ENCODE measurements at places on chromosomes 4 and X. TPM values are rescaled to one million over a fixed set of nuclear protein-coding genes. Genes with fewer than 3 reads are reported as not detected.

DNA sequence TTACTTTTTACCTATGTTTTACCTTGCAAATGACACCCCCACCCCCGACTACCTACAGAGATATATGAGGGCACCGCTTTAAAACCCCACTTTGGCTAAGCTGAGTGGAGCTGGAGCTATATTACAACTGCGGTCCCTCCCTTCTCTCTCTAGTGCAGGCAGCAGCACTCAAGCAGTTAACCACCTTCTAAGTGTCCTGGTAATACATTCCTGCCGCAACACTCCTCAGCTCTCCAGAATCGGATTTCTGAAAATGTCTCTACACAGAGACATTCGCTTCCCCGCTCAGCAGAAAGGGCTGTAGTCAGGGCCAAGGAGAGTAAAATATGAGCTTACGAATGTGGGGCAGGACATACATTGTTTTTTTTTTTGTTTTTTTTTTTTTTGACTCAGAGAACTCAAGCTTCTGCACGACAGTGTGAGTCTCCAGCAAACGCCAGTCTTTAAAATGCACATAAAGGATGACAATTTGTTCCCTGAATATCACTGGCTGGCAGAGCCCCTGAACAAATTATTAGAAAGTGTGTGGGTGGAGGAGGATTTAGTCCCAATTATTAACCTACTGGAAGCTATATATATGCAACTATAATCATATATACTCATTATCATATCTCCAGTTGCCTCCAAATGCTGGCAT is 287.0 kb upstream of the TET2 start:
- peak; percentile 7 for DNase-seq

DNA sequence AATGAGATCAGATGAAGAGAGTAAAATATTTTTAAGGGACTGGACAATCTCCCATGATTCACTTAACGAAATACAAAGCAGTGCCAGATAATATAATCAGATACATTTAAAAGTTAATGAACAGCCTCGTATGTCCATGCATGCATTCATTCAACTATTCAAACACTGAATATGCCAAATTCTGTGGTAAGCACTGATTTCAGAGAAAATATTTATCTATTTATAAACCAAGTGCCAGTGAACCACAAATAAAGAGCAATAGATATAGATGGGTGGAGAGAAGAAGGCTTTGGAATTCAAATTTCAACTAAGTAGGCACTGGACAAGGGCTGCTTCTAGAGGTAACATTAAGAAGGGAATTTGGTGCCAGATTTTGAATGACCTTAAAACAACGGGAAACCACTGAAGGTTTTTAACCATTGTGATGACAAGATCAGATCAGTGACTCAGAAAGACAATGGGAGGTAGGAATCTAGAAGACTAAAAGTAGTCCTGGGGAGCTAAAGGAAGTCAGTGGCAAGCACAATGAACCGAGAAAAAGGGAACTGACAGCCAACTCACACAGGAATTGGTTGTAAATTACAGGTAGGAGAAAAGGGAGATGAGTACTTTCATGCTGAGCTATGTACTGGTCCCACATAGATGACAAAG is 14.2 kb downstream of the ELOVL6 start:
- no peak for DNase-seq

- DNase-seq: peak; percentile 60
These were observed 2.0 kb downstream of the PCDH19 start for GRCh38 chrX:100407784-100408712.

YY2 gene
- not detected for total RNA-seq

DNA sequence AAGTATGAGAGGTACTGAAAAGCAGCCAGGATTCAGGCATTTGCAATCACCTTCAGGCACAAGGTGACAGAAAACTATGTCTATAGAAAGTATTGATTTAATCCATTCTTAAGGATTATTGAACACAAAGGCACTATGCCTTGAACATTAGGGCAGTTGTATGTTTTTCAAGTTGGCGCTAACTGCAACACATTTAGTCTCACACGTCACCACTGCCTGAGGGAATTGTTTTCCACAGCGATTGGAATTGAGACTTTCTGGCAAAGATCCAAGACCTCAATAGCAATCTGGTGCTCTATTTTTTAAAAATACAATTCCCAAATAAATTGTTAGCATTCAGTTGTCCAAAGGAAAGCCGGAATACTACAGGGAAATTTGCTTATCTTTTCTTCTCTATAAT is 52.7 kb upstream of the FTHL17 start:
- peak; percentile 12 for DNase-seq

PFKFB1 gene
- total RNA-seq: 2.0 TPM

GRCh38 chrX:13167481-13168231 is 123.2 kb upstream of the FAM9C start:
- DNase-seq: peak; percentile 67

DNA sequence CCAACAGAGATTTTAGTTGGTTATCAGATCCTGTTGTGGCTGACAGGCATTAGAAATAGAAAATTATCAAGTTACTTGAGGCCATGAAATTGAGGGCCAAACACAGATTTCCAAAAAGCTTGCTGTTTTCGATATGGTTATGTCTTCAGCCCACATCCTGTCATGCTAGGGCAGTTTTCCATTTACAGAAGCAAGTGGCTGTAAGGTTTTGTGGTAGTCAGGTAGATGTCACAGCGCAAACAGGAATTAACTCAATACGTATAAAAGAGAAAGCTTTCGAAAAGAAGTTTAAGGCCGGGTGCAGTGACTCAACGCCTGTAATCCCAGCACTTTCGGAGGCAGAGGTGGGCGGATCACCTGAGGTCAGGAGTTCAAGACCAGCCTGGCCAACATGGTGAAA is 104.6 kb downstream of the DMD start:
- DNase-seq: no peak

DNA sequence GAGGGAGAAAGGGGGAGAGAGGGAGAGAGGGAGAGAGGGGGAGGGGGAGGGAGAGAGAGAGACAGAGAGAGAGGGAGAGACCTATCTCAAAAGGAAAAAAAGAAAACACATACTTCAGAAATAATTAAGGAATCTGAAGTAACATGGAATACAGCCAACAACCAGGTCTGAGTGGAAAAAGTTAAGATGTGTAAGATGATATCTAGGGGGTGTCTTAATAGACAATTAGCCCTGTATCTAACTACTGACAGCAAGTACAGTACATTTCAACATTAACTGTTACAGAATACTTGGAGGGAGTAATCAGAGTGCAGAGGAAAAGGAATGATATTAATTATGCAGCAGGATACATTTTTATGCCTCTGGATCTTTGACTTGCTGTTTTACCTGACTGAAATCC is 22.4 kb downstream of the NUP54 start:
- no peak for DNase-seq

TSPAN7 gene
- total RNA-seq: 26.1 TPM

MRPL1 gene
- 44.3 TPM for total RNA-seq

DNA sequence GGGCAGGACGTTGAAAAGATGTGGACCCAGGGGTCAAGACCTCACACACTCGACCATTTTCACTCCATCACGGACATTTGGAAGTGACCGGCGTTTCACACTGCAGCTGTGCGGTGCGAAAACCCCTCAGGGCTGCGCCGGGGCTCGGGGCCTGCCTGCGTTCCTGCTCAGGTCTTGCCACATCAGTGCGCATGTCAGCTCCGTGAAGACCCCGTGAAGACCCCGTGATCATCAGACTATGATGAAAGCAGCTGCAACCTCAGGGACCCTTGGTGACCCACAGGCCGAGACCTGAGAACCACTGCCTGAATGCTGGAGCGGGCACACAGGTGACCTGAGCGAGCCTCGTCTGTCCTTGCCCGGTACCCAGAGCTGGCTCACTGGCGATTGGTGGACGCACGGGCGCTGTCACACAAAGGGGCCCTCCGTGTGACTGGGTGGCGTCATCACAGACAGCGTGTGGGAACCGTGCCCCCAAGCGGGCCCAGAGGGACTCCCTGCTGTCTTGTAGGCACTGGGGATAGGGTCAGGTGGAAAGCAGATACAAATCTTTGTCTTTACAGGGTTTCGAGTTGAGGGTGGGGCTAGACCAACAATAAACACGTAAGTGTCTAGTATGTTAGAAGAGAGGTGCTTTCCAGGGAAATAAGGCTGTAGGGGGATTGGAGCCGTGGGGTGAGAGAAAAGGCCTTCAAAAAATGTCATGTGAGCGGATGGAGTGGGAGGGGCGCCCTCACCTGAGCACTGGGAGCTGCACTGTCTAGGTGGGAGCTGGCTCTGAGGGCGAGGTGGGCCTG is 12.7 kb downstream of the MSANTD1 start:
- peak; percentile 17 for DNase-seq

- DNase-seq: peak; percentile 96
These were observed at the start of gene FRG1 for GRCh38 chr4:189940178-189941004. Gene FRG1 (plus strand): TSS chr4:189940872. CDS start chr4:189941010, 138 bp downstream.
